Glomerular endothelial cell (primary cell): ENCODE measurements at places on chromosomes 13 and 19. TPM values are rescaled to one million over a fixed set of nuclear protein-coding genes. Genes with fewer than 3 reads are reported as not detected.

Gene MYO16
- 0.23 TPM in 1 of 2 replicates, not detected in the other for total RNA-seq

Gene KIR2DL4
- total RNA-seq: 0.41 TPM in 1 of 2 replicates, not detected in the other

Gene PCDH9
- total RNA-seq: 5.3 and 7.3 TPM in 2 replicates

Gene MIR17HG
- total RNA-seq: 1.6 and 2.4 TPM in 2 replicates

Gene ONECUT3
- total RNA-seq: not detected in 2 replicates
